ENCODE measurements at places on chromosomes 2 and 18.

DNA sequence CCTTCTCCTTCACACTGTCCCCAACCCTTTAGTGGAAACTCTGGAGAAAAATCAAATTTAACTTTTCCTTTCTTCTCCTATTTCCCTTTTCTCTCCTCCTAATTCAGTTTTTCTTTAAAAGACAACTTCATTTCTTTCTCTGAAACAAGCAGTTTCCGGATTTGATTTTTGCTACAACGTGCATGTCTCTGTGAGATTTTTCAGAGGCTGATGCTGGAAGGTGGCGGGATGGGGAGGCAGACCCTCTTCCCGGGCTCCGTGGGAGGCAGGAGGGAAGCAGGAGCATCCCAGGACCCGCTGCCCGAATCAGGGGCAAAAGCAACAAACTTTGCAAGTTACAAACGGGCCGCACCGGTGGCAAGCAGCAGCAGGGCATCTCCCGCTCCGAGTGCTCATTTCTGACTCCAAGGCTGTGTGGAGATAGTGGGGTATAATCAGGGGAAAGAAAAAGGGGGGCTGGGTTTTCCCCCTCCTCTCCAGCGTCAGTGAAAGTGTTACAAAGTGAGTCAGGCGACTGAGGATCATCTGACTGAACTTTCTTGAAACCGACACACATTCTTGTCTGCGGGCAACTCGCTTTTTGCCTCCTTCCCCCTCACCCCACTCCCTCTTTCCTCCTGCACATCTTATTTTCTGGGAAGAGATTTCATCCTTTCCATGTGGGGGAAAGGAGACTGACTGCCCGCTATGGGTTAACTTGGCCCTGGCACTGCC, 6.4 kb downstream of the ZEB2 start:
- DNase-seq = no peak

DNA sequence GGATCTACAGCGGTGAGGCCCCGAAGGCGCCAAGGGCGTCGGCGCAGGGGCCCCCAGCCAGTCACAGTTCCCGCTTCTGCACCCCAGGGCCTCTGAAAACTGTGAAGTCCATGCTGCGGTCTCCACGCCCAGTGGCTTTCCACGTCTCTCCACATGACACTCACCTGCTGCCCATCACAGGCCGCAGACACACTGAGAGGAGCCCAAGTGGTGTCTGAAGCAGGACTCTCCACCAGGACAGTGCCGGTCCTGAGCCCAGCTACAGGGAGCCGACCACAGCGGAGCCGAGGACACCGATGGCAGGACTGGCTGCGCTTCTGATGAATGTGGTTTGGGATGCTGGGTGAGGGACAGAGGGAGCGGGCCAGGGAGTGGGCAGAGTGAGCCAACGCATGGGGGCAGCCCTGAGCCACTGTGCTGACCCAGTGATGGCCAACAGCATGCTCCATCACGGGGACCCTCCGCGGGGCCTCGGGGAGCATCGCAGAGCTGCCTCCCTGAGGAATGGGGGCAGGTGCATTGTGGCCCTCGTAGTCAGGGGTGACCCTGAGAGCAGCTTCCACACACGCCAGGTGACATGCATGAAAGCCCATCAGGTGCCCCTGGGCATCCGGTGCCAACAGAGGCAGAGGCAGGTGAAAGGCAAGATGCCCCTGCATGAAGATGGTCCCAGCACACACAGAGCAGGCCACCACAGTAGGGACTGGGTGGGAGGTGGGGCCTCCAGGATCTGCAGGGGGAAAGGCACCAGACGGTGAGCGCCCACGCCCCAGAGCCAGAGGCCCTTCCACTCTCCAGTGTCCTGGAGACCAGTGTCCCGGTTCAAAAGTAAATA, 116.6 kb downstream of the HDAC4 start:
- DNase-seq = no peak

- DNase-seq = no peak
These were observed 95.4 kb upstream of the CCDC85A start for GRCh38 chr2:56088411-56088810.

- peak; percentile 54 for DNase-seq
These were observed 138.3 kb downstream of the DDX1 start for GRCh38 chr2:15729709-15730544.

DNA sequence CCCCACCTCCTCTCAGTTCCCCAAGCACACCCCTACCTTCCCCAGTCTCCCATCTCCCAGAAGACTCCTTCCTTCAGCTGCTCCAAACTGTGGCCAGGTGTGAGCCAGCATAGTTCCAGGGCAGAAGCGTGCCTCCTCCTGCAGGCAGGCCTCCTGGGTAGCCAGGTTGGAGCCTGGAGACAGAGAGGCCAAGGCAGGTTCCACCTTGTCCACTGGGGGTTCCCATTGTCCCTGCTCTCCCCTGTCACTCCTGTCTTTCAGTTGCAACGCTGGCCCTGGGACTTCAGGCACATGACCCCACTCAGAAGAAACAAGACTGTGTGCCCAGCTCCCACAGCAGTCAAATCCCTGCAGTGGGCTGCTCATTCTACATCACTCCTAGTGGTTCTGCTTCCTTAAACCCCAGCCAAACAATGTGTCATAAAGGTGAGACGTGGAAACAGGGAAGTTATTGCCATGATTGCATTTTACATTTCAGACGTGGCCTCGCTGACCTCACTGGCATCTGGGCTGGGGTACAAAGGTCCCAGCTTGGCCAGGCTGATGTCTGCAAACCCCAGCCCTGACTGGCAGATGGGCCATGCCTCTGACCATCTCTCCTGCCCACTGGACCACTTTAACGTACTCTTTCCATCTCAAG, 96.5 kb upstream of the BOD1L2 start:
- no peak for DNase-seq

DNA sequence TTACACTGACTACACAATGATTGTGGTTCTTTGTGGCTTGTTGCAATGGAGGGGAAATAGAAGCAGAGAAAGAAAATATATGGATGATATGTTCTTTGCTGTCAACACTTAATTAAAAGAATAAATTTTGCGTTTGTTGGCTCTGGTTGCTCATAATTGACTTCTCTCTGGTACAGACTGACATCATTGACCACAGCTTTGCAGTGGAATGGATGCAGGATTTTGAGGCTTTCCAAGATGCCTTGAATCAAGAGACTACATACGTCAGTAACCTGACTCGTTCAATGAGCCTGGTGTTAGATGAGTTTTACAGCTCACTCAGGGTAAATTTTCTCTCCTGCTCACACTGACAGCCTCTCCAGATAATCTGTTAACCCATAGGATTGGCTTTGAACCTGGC, 9.9 kb downstream of the GPN1 start:
- no peak for DNase-seq

DNA sequence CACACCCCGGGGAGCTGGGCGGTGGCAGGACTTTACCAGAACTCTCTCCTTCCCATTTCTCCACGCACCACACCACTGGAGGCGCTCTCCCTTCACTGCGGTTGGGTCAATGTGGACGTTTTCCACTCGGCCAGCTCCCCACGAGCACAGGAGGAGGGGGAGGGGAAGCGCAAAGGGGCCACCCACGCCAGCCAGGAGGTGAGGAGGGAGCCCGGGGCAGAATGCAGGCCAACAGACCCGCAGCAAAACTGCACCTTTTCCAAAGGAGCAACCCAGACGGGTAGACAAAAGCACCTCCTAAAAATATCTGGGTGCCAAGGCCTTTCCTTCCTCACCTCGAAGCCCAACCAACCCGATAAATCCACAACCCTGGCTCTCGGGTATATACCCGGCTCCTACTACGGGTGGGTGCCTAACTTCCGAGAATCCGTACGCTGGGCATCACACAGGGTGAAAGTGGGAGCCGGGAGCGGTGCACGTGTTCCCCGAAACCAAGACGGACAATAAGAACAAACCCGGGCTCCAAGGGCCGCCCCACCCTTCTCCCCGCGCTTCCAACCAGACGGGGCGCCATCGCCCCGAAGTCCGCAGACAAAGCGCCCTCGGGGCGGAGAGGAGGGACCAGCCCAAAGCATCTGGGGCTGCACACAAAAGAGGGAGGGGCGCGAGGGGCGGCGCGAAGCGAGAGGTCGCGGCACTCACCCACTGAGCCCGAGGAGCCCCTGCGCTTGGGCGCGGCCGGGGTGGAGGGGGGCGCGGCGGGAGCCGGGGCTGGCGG, 1.0 kb downstream of the RTN4 start:
- peak; percentile 83 for DNase-seq

DNA sequence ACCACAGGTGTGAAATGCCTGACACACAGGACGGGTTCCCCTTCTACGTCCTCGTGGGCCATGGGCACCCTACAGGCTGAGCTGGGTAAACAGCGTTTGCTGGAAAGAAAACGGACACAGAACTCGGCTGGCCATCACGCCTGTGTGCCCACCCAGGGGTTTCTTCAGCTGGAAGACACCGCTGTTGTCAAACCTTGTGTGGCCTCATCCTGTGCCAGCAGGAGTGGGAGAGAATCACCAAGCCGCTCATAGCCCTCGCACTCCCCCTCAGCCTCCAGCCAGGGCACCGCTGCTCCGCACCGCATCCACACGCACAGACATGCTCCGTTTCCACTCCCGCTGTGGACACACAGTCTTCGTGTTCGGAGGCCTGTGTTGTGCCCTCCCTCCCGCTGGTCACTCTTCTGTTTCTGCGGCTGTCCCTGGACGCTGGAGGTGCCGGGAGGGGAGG, 161.4 kb downstream of the PXDN start:
- no peak for DNase-seq

DNA sequence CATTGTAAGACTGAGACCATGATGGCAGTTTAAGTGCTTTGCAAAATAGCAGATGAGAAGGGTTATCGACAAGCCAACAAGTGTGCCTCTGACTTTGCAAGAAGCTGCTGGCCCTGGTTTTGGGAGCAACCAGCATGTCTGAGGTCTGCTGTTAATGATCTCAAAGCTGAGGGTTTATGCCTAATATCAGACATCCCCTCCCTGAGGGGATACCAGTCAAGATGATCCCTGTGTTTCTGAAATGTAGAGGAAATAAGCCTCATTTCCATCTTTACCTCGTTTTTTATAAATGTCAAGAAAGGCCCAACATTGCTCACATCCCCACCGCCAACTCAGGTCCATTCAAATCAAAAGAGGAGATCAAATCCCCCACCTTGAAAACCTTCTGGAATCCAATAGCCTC, 120.6 kb downstream of the MYCN start:
- no peak for DNase-seq

DNA sequence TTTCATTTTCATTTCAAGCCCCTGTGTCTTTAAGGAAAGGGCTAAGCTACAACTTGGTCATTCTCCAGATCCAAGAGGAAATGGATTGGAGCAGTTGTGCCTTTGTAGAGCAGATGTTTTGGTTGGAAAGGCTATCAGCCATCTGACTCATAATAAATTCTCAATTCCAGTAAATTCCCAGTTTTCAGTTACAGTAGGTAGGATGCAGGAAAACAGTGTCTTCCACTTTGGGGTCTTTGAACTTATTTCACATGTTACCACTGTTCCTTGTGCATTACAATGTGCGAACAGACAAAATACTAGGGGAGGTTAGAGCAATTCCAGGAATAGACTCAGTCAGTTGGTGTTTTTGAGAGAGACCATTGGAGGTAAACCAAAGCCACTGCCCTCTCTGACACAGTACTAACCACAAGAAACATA, 211.9 kb downstream of the BABAM2 start:
- no peak for DNase-seq

GRCh38 chr2:162245781-162246180, 2.5 kb upstream of the FAP start:
- DNase-seq = no peak

- DNase-seq = no peak
These were observed 12.7 kb downstream of the ICOS start for GRCh38 chr2:203949228-203949627.

GRCh38 chr18:44409071-44409470, 271.6 kb upstream of the SETBP1 start:
- no peak for DNase-seq

GRCh38 chr2:12605936-12606335, 110.8 kb upstream of the TRIB2 start:
- DNase-seq = no peak

GRCh38 chr18:75521816-75522215, 94.3 kb upstream of the SMIM21 start:
- no peak for DNase-seq

DNA sequence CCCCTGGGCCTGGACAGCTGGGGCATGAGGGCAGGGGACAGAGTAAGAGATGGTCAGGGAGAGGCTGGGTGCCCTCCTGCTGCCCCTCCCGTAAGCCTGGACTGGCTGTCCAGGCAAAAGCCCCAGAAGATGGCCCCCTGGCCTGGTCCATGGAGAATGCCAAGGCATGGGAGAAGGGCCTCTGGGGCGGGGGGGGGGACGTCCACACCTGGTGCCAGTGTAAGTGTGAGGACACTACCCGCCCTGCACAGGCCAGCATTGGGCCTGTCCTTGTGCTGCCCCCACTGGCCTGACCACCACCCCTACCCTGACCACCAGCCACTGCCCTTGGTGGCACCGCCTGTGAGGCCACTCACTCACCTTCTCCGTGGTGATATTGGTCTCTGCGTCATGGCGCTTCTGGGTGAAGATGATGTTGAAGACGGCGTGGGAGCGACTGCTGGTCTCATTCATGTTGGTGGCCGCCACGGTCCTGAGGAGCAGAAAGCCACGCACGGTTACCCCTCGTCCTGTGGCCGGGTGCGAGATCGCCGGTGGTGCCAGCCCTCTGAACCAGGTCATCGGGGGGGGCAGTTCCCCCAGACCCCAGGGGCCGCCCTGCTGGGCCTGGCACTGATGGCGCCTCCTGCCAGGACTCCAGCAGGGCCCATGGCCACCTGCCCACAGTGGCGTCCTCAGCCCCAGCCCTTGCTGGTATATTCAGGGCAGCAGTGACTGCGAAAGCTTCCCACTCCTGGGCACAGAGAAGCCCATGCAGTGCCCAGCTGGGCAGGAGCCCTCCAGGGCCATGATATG, 35.2 kb downstream of the KIF1A start:
- DNase-seq = no peak

DNA sequence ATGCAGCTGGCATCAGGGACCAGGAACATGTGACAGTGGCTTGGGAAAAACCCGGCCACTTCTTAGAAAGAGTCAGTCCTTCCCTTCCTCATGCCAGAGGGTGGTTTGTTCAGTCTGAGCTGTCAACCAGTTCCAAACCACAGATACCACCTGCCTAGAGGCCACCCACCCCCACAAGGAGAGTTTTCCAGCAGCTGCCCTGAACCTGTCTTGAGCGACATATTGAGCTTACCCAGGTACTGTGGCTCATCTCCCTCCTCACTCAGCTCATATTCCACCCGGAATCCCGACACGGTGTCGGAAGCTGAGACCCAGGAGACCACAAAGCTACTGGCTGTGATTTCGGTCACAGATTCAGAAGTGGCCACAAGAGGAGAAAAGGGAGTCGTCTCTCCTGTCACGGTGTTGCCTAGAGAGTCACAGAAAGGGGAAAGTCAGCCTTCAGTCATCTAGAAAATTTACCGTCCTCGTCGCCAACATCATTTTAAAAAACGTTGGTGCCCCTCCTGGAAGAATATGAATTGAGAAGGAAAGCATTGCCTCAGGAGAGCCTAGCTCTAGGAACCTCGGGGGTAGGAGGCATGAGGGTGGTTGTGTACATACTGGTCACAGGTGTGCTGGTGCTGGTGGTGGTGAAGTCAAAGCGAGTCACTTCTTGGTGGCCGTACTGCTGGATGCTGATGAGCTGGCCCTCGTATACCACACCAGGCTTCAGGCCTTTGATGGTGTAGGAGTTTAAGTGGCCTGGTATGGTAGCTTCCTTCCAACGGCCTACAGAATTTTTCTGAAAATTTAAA, 26.3 kb downstream of the FN1 start:
- no peak for DNase-seq

- DNase-seq = no peak
These were observed 388.6 kb upstream of the TNP1 start for GRCh38 chr2:217248312-217248935.
